ENCODE measurements at places on chromosomes 2 and 18.

DNA sequence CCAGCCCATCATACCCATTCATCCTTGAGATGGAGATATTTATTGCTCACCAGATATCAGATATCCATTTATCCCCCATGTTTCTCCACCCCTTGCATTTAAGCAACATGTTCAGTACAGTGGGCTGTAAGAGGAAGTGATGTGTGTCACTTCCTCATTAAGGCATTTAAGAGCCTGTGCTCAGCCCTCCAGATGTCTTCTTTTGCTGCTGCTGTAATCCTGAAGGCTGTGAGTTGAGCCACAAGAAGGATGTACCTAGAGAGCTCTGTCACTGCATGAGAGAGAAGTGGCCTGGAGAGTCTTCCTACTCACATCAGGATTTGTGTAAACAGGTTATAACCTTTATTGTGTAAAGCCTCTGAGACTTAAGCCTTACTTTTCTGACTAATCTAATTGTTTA, 151.8 kb upstream of the UNC80 start:
- DNase-seq: no peak

DNA sequence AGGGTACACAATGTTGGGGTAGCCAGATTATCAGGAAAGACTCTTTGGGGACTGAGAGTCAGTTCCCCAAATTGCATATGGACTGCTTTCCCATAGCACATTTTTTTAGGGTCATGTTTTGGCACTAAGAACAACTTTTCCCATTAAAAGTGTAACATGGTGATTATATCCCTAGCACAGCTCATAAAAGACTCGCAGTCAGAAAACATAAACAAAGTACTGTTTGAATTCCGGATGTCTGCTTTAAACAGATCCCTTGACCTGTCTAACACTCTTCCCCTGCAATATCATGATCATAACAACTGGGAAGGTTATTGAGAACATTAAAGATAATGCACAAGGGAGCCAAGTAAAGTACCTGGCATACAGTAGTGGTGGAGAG, 262.2 kb downstream of the ASXL3 start:
- DNase-seq: no peak

- DNase-seq: no peak
These were observed 151.0 kb downstream of the TRIB2 start for GRCh38 chr2:12867631-12868287.

DNA sequence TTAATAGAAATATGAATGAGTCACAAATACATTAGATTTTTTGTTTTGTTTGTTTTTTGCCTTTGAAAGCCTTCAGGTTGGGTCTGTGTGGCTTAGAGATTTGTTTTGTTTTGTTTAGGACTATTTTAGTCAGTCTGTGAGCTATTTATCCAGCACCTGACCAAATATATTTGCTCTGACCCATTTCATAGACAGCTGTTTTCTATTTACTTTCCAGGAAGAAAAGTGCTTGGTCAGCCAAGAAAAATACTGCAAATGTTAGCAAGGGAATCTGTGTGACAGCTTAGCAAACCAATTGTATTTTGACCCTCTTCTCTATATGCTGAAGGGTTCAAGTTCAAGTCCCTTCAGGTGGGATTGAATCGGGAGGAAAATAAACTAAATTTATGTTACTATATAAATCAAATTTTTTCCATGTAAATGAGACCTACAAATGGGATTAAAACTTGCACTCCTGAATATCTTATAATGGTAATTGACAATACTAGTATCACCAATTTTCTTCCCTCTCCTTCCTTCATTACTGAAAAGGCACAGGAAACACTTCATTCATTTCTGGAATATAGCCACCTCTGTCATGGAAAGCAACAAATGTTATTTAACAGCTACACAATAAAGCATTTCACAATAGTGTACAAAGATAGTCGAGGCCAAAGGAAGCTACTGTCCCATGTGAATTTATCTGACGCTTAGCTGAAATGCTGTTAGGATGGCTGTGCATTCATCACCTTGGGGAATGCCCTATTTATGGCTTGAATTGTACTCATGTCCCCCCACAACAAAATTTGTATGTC, 23.1 kb upstream of the KLF7 start:
- DNase-seq: no peak

DNA sequence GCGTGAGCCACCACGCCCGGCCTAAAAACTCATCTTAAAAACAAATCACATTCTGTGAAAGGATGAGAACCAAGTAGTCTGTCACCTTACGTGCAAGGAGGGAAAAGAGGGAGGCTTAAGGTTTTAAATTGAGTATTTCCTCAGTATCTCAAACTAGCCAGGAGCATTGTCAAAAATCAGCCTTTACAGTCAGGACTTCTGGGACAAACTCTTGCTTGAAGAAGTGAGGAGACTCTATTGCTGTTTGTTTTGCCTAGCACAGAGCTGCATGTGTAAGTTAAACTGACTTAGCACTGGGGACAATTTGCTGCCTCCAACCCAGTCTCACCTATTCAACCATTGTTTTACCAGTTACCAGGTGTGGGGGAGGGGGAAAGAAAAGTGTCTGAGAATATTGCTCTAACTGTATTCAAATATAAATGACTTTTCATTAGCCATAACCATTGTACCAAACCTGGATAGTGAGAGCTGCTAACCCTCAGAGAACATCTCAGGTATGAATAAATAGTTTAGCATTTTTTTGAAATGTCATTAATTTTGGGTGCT, 3.6 kb downstream of the INO80D start:
- DNase-seq: no peak

- no peak for DNase-seq
These were observed 248.3 kb downstream of the TRIB2 start for GRCh38 chr2:12964904-12965539.

- DNase-seq: no peak
These were observed 45.0 kb downstream of the TCF7L1 start for GRCh38 chr2:85178154-85178553.

DNA sequence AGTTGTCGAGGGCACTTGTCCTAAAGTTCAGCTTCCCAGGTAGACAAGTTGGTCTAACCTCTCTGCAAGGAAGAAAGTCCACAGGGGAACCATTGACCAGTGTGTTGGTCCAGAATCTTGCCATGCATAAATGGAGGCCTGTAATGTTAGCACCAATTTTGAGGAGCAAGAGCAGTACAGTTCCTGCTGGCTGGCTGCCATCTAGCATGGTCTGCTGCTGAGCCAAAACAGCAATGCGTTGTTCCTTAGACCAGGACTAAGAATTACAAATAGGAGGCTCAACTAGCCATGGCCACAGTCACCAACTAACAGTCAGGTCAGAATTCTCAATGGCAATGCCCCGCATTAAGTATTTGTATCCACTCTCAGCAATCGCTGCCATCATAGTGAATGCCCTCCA, 72.8 kb upstream of the WIPF1 start:
- DNase-seq: no peak

- no peak for DNase-seq
These were observed 132.9 kb downstream of the NR4A2 start for GRCh38 chr2:156199588-156199987.

DNA sequence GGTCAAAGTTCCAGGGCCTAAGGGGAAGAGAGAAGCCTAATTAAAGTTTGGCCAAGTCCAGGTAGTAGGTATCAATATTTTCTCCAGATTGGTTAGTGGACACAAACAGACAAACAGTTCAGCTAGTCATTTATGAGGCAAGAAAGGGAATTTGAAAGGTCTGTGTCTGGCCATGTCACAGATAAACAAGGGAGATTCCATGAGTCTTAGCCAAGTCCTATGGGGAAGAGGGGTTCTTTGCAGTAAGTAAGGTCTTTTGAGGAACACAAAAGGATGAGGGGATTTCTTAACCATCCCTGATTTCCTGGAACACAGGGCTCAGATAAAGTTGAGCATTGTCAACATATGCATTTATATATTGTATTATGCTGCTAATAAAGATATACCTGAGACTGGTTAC, 310.8 kb downstream of the PLCL1 start:
- DNase-seq: no peak

GRCh38 chr2:81894451-81894990, 1590.0 kb upstream of the LRRTM1 start:
- no peak for DNase-seq

DNA sequence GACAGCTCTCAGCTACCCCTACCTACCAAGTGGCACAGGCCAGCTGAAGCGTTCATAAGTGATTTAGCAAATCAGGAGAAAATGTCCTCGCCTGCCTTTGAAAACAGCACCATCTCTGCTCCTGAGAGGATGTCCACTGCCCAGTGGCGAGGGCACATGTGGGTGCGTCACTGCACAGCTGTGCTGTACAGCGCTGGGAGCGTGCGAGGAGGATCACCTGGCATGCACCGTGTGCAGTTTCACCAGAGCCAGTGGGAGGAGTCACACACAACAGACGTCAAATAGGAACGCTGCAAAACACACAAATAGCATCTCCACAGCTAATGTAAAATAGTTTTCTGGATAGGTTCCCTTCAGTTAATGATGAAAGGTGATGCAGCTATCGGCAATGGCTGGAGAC, 154.1 kb downstream of the HDAC4 start:
- DNase-seq: no peak

DNA sequence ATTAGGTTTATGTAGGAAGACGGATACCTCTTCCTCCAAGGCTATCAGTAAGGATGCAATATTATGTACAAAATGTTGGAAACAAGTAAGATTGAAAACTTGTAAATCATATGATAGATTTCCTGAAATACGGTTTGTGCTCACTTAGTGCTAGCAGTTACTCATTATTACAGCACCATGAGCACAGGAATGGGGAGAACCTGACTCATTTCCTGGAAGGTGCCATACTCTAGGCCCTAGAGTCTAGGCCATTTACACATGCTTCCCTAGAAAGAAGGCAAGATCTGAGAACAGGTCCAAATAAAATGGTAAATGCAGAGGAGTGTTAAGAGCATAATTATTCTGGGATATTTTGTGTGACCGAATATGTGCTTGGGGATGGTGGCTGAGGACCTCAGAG, 467.7 kb upstream of the CELF4 start:
- DNase-seq: no peak

DNA sequence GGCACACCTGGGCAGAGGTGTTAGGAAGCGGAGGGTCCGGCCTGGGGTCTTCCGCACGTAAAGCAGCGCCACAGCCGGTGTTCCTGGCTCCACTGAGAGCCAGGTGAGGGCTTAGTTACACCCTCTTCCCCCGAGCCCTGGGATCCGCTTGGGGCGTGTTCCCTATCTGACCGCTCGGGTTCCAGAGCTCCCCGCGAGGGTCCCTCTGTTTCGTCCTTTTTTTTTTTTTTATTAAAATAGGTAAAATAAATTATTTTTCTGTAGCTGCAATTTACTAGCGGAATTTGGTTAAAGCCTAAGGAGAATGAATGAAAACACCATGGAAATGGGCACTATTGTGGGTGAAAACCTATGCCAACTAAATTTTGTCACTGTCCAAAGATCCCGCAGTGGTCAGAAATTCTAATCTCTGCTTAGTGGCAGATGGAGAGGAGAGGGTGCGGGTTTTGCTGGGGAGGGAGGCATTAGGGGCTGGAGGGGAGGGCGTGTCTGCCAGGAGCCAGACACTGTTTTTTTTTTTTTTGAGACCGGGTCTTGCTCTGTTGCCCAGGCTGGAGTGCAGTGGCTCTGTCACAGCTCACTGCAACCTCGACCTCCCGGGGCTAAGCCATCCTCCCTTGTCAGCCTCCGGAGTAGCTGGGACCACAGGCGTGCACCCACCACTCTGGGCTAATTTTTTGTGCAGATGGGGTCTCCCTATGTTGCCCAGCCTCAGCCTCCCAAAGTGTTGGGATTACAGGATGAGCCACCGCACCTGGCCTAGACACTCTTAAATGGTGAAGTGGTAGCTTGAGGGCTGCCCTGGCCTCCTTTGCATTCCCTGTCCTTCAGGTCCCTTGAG, 834 bp downstream of the PDCL3 start:
- no peak for DNase-seq

DNA sequence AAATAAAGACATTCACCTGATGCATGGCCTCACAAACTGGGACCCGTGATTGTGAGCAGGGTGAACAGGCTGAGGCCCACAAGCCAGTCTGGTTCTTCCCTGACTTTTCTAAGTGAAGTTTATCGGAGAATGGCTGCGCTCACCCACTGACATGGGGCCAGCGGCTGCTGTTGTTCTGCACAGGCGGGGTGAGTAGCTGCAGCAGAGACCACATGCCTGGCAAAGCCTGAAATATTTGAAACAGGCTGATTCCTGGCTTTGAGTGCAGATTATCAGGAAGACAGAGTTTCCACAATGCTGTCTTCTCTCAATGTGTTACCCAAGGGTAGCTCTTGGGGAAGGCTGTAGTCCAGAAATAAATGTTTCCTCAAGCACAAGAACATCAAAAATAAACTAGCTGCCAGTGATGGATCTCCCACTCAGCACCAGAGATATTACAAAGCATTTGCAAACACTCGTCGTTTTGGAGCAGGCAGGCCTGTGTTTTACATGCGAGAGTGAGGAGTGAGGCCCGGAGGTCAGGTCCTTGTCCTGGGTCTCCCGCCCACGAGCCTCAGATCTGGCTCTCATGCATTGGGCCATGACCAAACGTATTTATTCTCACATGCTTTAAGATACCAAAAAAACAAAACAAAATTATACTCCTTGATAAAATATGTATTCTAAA, 647.1 kb downstream of the GALR1 start:
- no peak for DNase-seq

DNA sequence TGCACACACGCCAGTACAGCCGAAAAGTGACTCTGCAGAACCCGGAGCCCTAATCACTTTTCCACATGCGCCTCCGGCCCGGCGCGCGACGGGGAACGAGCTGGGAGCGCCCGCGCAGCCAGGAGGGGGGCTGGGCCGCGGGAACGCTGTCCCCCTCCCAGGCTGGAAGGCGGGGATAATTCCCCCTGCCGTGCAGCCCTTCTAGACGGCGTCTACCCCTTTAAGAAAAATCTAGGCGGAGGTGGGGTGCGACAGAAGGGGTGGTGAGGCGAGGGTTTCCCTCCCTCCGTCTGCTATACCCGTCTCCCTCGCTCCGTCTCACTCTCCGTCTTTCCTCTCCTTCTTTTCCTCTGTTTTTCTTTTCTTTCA, 2.4 kb downstream of the CYP26B1 start:
- DNase-seq: no peak

DNA sequence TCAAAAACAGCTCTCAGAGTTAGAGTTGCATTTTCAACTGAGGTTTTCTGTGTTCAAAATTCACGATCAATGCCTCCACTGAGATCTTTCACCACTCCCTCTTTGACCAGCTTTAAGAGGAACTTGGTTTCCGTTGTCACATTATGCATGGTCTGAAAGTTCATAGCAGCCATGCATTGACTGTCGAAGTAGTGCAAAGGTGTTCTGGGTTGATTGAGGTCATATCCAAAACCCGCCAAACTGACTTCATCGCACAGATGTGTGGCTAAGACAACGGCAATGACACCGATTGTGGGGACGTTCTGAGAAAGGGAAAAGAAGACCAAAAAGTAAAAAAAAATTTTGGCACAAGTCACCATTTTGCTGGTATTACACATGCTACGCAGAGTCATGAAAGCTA, 48.7 kb downstream of the ST3GAL5 start:
- no peak for DNase-seq

- no peak for DNase-seq
These were observed 180.9 kb upstream of the TWIST2 start for GRCh38 chr2:238667008-238667407.

GRCh38 chr2:53670331-53670730, 97.3 kb upstream of the CHAC2 start:
- DNase-seq: no peak

- no peak for DNase-seq
These were observed 117.8 kb downstream of the DYM start for GRCh38 chr18:49342690-49343089.

- no peak for DNase-seq
These were observed 10.1 kb downstream of the SLC9A4 start for GRCh38 chr2:102483086-102483485.

- no peak for DNase-seq
These were observed 570 bp downstream of the SCRN3 start for GRCh38 chr2:174395969-174396630.

All from iPS DF 19.7 (cell line).